Activated T-cell treated with anti-CD3 and anti-CD28 coated beads, Interleukin-2, amount 50 U/mL, for 4 hours (primary cell): ENCODE measurements at places on chromosomes 1 and 21.

- DNase-seq, result no peak
These were observed 452 bp downstream of the LEFTY2 start for GRCh38 chr1:225940385-225941151.

GRCh38 chr1:198157847-198158725 lies 1.3 kb downstream of the NEK7 start:
- DNase-seq, result no peak

DNA sequence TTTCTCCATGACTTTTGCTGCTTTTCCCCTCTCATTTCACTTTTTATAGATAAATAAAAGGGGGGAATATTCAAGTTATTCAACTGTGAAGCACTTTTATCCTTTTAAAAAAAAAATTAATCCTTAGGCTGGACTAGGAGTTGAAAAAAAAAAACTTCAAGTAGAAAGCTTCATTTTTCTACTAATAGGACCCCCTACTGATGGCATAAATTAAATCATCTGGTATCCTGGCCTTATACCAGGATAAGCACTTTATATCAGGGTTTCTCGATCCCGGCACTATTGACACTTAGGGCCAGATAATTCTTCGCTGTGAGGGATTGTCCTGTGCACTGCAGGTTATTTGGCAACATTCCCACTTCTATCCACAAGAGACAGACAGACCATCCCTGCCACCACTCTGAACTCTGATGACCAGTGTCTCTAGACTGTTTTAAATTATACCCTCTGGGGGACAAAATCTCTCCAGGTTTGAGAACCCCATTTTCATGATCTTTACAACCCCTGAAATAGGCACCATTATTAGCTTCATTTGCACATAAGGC lies 17.6 kb downstream of the USP33 start:
- DNase-seq, result no peak

DNA sequence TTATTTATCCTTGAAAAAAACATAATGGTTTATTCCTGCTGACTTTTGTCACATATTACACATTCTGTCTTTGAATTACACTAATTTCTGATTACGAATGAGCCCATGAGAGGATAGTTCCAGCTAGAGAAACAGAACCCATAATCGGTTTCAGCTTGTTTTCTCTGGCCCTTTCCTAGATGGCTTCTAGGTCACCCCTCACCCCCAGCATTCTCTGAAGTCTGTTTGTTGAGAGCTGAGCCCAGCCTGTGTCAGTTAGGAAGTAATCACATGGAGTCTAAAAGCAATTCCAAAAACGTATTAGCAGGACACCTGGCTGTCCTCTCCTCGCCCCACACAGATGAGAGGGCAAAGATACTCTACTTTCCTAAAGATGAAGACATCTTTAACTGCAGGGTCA lies 48.9 kb downstream of the KIAA1614 start:
- no peak for DNase-seq

DNA sequence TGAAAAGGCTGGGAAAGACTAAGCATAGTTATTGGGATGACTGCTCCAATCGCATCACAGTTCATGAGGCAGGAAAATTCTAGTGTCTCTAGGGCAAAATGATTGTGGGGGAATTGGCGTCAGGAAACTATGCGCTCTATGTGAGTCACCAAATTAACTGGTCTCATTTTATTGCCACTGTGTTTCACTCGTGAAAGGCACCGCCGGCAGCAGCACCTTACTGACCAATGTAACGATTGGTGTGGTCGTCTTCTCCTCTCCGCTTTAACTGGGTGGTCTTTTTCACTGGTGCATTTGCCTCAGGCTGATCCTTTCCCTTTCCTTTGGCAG lies 83.5 kb downstream of the SPAG17 start:
- DNase-seq, result no peak
